ENCODE measurements at places on chromosomes 2 and 18.

- no peak for DNase-seq
Observed at GRCh38 chr2:96156011-96156820, 11.0 kb upstream of the DUSP2 start.

DNA sequence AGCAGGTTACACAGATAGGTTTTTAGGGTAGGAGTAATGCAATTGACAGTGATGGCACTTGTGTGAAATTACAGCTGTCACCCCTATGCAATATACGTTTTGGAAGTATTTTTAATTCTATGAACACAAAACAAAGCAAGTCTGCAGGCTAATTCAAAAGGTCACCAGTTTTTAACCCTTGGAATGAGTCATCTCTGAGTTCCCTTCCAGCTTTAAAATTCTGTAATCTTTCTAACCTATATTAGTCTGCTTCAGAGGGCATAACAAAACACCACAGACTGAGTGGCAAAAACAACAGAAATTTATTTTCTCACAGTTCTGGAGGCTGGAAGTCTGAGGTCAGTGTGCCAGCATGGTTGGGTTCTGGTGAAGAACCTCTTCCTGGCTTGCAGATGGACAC, 596.9 kb upstream of the HNMT start:
- no peak for DNase-seq

DNA sequence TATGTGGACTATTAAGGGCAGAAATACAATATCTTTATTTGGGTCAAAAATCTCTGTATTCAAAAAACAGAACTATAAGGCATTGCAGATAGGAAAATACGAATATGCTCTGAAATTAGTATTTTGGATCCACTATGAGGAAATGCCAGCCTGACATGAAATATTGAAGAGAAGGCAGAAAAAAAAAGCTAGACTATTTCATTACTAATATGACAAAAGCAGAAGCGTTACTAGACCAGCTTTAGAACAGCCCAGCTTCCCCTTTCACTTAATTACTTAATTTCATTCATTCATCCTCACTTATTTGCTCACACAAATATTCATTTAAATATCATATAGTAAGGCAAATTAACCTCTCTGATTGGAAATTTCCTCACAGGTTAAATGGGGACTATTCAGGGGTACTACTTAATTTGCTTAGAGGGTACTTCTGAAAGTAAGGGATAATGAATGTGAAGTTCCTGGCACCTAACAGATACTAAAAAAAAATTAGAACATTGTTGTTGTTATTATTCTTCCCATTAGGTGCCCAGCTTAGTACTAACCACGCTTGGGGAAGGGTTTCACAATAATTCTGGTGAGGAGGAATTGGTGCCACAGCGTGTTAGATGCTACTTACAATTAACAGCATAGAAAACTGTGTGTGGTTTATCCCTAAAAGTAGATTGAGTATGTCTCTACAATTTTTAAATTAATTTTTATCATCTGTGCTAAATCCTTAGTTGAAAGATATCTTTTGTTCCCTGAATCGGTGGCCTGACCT, 71.1 kb upstream of the CTLA4 start:
- DNase-seq: no peak

DNA sequence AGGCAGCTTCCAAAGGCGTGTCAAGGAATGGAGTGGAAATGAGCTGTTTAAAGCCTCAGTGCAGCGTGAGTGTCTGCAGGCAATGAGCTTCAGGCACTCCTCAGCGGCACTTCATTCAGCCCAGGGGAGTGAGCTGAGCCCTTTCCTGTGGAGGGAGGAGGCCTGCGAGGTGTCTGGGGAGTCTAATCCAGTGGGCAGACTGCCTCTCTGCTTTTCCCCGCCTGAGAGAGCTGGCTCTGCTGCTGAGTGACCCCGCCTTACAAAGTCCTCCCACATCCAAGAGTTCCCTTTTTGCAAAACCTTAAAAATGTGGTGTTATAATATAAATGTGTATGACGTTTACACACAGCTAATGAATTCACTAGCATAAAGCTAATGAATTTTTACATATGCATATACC, 7.0 kb upstream of the LDLRAD4 start:
- DNase-seq: no peak

DNA sequence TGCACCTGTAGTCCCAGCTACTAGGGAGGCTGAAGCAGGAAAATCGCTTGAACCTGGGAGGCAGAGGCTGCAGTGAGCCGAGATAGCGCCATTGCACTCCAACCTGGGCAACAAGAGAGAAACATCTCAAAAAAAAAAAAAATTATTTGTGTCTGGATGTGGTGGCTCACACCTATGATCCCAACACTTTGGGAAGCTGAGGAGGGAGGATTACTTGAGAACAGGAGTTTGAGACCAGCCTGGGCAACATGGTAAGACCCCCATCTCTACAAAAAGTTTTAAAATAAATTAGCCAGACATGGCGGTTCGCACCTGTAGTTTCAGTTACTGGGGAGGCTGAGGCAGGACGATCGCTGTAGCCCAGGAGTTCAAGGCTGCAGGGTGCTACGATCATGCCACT, 1.6 kb upstream of the VAMP8 start:
- DNase-seq: no peak

GRCh38 chr2:195458936-195459335, 198.1 kb upstream of the SLC39A10 start:
- DNase-seq: no peak

GRCh38 chr2:78034706-78035105, 512.5 kb upstream of the LRRTM4 start:
- no peak for DNase-seq

GRCh38 chr2:41446266-41446665, 601.6 kb upstream of the PKDCC start:
- no peak for DNase-seq

DNA sequence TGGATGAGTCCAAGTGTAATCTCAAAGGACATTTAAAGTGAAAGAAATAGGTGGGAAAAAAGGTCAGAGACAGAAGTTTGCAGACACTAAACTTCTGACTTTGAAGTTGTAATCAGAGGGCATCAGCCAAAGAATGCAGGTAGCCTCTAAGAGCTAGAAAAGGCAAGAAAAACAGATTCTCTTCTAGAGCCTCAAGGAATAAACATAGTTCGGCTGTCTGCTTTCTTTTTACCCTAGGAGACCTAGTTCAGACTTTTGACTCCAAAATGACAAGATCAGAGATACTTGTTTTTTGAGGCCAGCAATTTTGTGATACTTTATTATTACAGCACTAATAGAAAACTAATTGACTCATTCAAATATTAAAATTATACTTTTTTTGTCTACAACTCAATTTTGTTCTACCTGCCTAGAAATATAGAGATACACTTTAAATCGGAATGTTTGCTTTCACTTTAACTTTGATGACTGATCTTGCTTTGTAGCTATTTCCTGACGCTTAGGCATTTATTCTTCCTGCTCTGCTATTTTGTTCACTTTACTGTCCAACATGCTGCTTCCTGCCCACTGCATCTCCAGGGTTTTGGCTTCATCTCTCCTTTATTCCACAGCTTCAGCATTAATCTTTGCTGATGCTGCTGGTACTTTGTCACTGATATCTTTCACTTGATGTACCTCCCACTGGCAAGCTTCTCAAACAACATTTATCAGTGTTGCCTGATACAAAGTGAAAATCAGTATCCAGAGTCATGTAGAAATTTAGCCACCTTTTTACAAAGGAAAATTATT, 272.5 kb downstream of the DSEL start:
- DNase-seq: no peak

DNA sequence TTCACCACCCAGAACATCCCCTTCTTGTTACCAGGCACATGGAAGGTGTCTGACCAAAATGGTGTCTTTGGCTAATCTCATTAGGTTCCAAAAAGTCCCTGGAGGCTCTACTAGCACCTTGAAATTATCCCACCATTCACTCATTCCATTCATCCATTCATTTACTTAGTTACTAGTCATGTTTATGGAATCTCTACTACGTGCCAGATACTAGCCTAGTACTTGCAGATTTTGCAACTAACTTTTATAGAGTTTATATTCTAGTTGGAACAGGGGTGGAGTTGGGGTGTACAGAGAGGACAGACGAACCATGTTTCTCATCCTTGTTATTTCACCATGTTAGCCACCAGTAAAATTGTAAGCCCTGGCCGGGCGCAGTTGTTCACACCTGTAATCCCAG, 4.0 kb upstream of the NOP58 start:
- no peak for DNase-seq

- no peak for DNase-seq
Observed at GRCh38 chr2:81389203-81389602, 1084.7 kb upstream of the LRRTM1 start.

- DNase-seq: no peak
Observed at GRCh38 chr2:20451761-20452499, 5.1 kb downstream of the RHOB start.

DNA sequence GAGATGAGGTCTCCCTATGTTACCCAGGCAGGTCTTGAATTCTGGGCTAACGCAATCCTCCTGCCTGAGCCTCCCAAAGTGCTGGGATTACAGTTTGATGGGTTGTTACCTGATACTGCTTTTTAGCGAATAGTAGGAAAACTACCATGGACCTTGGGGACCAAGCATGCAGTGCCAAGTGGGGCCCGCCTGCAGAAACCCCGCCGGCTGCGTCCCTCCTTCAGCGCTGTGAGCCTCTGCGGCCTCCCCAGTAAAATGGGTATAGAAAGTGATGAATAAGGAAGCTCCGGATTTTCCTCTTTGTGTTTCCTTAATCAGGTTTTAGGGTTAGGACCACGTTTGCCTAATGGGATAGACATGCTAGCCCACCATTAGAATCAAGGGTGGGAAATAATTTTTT, 30.4 kb downstream of the RAMP1 start:
- DNase-seq: peak; percentile 46

DNA sequence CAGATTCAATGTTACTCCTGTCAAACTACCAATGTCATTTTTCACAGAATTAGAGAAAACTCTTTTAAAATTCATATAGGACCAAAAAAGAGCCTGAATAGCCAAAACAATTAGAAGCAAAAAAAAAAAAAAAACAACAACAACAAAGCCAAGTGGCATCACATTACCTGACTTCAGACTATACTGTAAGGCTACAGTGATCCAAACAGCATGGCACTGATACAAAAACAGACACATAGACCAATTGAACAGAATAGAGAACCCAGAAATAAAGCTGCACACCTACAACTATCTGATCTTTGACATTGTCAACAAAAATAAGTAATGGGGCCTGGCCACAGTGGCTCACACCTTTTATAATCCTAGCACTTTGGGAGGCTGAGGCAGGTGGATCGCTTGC, 53.2 kb downstream of the TAF4B start:
- DNase-seq: no peak

DNA sequence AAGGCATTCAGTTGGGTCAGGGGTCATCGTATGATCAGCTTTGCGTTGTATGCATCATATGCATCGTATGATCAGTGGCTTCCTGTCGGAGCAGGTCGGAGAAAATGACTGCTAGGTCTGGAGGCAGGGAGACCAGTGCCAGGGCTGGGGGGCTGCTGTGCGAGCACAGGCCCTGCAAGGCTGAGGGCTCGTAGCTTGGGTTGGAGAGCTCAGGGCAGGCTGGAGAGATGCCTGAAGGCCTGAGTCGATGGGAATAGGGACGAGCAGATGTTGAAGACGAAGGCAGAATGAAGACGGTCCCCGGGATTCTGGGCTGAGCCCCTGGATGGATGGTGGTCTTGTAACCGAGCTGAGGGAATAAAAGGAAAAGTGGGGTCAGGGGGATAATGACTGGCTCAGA, 25.3 kb upstream of the ACKR3 start:
- DNase-seq: no peak

DNA sequence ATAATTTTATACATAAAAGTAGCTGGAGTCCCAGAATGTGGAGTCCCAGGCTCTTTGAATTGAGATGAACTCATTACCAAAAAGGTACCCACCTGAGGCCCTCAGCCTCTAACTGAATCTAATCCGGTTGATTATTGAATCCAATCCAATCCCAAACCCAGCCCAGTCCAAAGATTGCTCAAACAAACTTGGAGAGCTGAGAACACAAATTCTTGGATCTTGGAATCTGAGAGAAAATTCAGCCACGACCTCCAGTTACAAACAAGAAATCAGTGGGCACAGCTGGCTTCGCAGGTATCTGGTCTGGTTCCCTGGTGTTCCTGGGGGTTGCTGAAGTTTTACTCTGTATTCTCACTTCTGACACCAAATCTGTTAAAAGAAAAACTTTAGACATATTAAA, 28.4 kb upstream of the RHOB start:
- DNase-seq: no peak

GRCh38 chr2:144582651-144583380, 62.9 kb upstream of the ZEB2 start:
- DNase-seq: no peak

- DNase-seq: no peak
Observed at GRCh38 chr2:64861452-64862397, 127.5 kb upstream of the SLC1A4 start.

GRCh38 chr18:33557706-33558105, 20.3 kb upstream of the ASXL3 start:
- DNase-seq: no peak

GRCh38 chr2:3565117-3565516, 7.0 kb upstream of the RNASEH1 start:
- DNase-seq: no peak

GRCh38 chr2:26457251-26457666, 20.7 kb downstream of the OTOF start:
- no peak for DNase-seq

GRCh38 chr2:235639885-235640284, 146.0 kb downstream of the AGAP1 start:
- DNase-seq: no peak

- peak; percentile 76 for DNase-seq
Observed at GRCh38 chr2:45935791-45936622, 284.5 kb downstream of the PRKCE start.

GRCh38 chr2:236575510-236575909, 5.9 kb downstream of the ACKR3 start:
- no peak for DNase-seq

DNA sequence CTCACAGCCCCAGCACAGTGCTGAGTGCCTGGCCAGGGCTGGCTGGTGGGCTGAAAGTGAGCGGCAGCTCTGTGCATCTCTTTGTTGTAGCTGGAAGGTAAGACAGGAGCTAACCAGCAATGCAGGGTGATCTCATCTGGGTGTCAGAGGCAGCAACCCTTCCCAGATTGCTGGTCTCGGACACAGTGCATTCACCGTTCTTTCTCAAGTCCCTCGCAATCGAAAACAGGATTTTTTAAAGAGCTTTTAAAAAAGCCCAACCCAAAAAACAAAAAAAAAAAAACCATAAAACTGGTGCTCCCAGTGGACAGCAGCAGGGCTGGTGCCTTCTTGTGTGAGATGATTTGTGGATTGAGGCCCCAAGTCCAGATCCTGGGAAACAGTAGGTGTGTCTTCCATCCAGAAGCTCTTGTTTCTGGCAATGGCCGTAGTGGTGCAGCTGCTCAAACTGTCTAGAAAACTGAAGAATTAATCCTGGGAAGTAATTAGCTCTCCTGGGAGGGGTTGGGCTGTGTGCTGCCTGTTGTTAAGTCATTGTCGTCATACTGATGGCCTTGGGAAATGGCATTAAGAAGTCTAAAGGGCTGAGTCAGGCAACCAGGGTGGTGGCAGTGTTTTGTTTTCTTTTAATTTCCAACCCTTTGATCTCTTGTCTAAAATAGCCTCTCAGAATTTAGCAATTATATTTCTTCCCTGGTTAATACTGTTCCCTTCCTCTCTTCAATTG, 156.7 kb downstream of the KLHL29 start:
- no peak for DNase-seq

- peak; percentile 32 for DNase-seq
Observed at GRCh38 chr2:135875491-135876065, 665 bp downstream of the MCM6 start.

GRCh38 chr18:47274961-47275360, 23.5 kb upstream of the SKOR2 start:
- DNase-seq: no peak

All from posterior cingulate gyrus (tissue), 11 donors.